ENCODE measurements at places on chromosomes 2 and 18.

- no peak for DNase-seq
Observed at GRCh38 chr2:201401815-201402214, 44.7 kb upstream of the FLACC1 start.

- no peak for DNase-seq
Observed at GRCh38 chr2:223165423-223166214, 113.6 kb downstream of the KCNE4 start.

DNA sequence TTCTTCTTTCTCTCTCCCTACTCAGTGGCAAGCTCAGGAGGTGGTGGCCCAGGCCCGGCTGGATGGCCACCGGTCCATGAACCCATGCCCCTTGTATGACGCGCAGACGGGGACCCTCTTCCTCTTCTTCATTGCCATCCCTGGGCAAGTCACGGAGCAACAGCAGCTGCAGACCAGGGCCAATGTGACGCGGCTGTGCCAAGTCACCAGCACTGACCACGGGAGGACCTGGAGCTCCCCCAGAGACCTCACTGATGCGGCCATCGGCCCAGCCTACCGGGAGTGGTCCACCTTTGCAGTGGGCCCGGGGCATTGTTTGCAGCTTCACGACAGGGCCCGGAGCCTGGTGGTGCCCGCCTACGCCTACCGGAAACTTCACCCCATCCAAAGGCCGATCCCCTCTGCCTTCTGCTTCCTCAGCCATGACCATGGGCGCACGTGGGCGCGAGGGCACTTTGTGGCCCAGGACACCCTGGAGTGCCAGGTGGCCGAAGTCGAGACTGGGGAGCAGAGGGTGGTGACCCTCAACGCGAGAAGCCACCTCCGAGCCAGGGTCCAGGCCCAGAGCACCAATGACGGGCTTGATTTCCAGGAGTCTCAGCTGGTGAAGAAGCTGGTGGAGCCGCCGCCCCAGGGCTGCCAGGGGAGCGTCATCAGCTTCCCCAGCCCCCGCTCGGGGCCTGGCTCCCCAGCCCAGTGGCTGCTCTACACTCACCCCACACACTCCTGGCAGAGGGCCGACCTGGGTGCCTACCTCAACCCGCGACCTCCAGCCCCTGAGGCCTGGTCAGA lies 1.8 kb downstream of the NEU2 start:
- no peak for DNase-seq

GRCh38 chr18:5496305-5496704 lies 47.5 kb downstream of the EPB41L3 start:
- DNase-seq: no peak
